ENCODE measurements at places on chromosomes 6 and 20.

- no peak for DNase-seq
Measured at GRCh38 chr20:24622856-24623255, 153.4 kb downstream of the SYNDIG1 start.

DNA sequence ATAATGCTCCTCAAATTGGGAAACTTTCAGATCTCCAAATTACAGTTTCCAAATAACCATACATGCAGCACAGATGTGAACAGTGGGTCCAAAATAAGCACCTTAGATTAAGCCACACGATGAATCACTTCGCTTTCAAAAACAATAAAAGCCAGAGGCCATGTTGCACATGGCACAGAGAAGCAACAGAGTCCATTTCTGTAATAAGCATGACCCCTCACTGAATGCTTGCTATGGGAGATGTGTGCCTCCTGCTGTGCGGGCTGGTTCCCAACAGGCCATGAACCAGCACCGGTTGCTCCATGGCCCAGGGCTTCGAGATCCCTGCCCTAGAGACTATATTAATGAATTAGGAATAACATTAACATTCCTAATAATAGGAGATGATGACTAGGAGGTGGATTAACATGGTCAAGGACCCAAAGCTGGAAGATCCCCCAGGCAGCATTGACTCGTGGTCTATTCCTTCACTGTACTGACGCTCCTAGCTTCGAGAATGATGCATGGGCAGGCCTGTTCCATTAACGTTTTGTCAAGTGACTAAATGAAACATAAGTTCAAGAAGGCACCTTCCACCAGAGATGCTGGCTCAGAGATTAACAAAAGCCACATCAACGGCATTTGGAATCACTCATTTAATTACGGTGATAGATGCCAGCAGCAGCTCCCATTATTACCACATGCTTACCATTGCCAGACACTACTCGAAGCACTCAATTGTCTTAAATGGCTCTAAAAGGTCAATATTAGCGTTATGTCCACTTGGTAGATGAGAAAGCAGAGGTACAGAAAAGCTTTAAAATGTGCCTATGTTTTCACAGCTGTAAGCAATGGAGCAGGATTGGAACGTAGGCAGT lies 470.6 kb upstream of the AGPAT4 start:
- DNase-seq, result no peak

- DNase-seq, result no peak
Measured at GRCh38 chr20:43198607-43199006, 8.9 kb upstream of the PTPRT start.

DNA sequence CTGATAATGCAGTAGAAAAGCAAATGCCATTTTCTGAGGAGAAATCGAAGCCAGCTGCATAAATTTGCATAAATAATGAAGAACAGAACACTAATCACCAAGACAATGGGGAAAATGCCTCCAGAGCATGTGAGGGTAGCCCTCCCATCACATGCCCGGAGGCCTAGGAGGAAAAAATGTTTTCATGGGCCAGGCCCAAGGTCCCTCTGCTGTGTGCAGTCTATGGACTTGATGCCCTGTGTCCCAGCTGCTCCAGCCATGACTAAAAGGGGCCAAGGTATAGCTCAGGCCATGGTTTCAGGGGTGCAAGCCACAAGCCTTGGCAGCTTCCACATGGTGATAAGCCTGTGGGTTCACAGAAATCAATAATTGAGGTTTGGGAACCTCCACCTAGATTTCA lies 164.1 kb downstream of the HAO1 start:
- DNase-seq, result no peak

DNA sequence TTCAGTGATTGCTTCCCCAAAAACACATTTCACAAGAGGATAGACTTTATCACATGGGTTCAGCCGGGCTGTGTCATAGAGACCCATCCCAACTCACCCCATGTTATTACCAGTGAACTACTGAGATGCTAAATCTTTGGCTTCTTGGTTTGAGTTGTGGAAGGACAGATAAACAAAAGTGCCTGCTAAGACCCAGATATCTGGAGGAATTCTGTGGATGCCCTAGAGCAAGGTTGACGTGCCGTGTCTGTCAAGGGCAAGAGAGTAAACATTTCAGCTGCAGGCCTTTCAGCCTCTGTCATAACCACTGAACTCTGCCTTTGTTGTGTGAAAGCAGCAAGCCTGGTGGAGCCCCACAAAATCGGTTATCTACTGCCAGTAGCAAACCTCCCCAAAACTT lies 11.2 kb upstream of the THBD start:
- no peak for DNase-seq

- no peak for DNase-seq
Measured at GRCh38 chr6:117684749-117685148, 9.5 kb downstream of the NUS1 start.

- no peak for DNase-seq
Measured at GRCh38 chr6:63864061-63864460, 228.5 kb downstream of the PHF3 start.

GRCh38 chr6:14452567-14453527 lies 335.3 kb downstream of the CD83 start:
- DNase-seq, result peak; percentile 99

All from NB4 (cell line).